ENCODE measurements at places on chromosomes 11 and 22.

- no peak for DNase-seq
These were observed 50.2 kb downstream of the MYH9 start for GRCh38 chr22:36337365-36338130.

DNA sequence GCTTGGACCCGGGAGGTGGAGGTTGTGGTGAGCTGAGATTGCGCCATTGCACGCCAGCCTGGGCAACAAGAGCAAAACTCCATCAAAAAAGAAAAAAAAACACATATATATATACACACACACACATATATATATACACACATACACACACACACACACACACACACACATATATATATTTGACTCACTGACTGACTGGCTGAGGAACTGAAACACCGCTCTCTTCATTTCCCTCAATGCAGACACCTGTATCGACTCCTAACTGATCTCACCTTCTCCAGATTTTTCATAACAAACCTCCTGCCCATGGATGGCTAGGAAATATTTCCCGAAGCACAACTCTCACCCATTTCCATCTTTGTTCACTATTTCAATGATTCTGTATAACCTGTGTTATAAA, 140.7 kb upstream of the ANO3 start:
- no peak for DNase-seq

GRCh38 chr11:79139900-79140299, 300.9 kb downstream of the TENM4 start:
- DNase-seq, result no peak

DNA sequence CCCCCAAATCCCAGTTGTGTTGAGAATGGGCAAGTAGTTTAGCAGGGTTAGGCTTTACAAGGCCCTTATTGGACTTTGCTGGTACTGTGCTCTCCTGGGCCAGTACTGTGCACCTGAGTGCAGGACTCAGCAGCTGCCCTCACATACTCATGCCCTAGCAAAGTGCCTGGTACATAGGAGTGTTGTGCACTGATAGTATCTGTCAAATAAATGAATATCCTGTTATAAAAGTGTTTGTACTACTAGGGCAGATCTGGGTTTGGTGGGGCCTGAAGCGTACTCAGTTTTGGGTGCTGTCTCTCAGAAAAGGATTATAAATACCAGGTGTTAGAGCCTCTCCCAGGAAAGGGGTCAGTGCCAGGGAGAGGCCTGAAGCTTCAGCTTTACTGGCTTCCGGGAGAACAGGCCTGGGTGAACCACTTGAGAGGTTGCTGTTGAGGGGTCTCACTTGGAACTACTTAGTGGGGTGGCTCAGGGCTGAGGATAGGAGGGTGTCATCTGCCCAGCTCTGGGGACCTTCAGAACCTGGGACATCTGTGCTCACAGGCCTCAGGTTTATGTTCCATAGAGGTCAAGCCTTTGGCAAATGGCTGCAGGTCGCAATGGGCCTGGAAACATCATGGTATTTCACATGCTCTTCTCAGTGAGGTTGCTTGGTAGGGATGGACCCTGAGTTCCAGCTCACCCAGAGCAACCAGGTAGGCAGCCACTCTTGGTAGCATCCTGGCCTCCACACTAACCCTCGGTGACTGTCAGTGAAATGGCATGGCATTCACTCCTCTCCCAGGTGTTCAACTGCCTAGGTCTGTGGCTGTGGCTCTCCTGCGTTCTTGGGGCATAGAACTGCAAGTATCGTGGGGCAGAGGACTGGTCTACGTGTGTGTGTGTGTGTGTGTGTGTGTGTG, 106.1 kb downstream of the ZBTB16 start:
- DNase-seq, result no peak

DNA sequence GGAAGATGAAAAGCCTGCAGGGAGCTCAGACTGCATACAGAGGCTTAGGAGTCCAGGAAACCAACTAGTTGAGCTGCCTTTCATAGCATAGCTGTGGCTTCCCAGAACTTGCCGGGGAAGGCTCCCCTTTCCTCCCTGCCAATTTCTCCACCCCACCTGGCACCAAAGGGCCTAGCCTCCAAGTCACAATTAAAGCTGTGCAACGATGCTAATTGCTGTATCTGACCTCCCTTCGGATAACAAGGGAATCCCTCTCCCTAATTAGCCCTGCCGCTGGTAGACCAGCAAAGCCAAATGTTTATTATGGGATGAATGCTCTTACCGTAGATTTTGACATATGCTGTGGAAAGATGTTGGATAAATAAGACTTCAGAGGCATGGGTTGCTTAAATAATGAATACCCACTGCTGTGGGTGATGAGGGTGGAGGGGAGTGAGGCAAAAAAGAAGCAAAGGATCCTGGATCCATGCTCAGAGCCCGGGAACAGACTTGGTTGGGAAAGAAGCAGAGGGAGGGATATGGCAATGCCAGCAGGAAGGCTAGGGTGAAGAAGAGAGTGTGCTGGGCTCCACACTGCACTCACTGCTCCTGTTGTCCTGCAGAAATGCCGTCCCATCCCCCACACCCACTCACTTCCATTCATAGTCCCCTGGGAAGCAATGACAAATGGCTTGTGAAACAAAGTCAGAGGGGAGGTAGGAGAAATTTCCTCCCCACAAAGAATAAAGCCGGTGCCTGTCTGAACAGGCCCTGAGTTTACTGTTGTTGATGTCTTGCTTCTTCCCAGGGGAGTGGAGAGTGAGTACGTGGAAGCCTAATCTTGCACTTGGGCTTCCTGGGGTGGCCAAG, 608.1 kb upstream of the CADM1 start:
- DNase-seq, result no peak

DNA sequence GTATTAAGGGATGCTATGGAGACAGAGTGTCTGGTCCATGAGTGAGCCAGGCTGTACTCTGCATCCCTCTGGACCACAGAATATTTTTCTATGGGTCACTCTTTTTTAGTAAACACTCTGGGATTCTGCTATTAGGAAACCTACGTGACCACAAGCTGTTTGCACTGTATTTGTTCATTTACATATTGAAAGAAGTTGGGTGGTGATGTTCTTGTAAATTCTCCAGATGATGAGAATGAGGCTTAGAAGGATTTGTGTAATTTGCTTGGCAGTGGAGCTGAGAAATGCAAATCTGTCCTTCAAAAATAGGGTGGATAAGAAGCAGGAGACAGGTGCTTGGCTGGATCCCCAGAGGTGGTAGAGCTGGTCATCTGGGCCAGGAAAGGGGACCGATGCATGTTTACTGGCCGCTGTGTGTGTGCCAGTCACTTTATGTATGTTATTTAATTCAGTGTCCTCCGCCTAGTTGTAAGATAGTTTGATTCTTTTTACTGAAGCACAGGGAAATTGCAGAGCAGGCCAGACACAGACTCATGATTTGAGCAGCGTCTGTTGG, 63.7 kb upstream of the HEPHL1 start:
- no peak for DNase-seq

DNA sequence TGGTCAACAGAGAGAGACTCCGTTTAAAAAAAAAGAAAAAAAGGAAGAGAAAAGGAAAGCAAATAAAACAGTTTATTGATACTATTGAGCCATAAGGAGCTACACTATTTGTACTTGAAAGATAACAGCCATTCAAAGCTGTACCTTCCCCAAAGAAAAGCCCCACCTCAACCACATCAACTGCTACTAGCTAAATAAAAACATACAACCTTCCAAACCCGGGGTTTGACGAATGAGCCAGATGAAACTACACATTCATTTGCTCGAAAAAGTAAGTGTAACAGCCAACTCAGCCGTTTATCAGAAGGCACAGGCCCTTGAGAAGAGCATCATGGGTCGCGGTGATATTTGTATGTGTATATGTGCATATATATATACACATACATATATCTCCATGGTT, 78.4 kb downstream of the SIK3 start:
- no peak for DNase-seq

GRCh38 chr22:22181341-22181850, 63.2 kb upstream of the VPREB1 start:
- no peak for DNase-seq

- no peak for DNase-seq
These were observed 727.4 kb downstream of the DLG2 start for GRCh38 chr11:84899740-84900139.

- DNase-seq, result no peak
These were observed 14.7 kb upstream of the IFT27 start for GRCh38 chr22:36790648-36791047.

- no peak for DNase-seq
These were observed 59.3 kb downstream of the CELSR1 start for GRCh38 chr22:46478083-46478551.

Data from T-helper 1 cell (primary cell).